ENCODE measurements at places on chromosomes 6 and 20.

DNA sequence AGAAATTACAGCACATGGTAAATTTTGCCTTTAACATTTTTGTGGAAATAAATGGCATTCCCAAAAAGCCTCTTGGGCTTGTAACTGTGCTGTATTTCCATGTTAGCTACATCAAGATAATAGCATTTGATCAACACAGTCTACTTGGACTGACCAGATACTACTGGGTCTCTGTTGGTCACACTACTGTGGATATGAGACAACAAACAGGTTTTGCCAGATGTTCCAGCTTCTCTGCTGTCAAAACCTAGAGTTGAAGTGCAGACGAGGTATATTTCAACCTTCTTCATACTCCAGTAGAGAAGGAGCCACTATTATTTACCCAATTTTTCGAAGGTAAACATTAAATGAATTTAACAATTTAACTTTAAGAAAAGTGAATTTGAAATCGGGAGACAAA is 284.7 kb upstream of the CITED2 start:
- no peak for DNase-seq

DNA sequence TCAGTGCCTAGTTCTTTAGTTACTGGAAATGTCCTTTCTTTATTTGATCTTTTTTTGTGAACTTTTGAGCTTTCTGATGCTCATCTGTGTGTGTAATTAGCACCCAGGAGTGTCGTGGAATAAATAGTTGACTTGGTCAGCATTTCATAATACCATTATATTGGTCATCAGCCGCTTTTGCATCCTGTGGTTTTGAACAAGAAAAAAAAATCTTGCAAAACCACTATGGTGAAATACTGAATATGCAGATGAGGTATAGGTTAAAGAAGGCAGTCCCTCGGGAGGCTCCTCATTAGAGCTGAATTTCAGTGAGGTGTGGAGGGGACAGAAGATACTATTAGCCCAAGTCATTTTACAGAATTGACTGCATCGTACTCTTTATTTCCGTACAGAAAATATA is 90.1 kb downstream of the FOXO3 start:
- no peak for DNase-seq

DNA sequence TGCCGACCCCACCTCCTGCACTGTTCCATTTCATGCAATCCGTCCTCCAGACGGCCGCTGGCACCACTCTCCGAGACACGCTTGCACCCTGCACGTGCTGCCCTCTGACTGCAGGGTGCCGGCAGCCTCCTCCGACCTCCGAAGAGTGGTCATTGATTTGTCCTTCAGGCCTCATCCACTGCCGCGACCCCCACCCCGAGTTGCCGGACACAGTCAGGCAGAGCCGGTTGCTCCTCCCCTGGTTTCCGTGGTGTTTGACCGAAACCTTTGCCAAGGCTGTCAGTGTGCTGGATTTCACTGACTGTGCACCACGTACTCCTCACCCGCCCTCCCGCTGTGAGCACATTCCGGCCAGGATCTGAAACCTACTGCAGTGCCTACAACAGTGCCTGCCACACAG is 156.4 kb upstream of the PDE10A start:
- DNase-seq = no peak

DNA sequence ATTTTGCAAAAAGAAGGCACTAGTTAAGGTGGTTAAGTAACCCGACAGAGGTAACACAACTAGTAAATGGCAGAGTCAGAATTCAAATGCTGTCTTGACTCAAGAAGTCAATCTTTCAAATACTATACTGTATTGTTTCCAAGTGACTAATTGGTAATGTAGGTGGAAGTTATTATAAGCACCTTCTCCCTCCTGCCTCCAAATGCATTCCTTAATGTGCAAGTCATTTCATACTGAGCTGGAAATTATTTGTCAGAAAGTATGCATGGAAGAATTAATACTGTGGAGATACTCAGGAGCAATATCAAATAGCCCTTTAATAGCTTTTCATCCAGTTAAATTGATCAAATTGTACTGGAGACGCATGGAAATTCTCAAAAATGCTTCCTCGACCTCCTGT is 579.1 kb downstream of the DOK5 start:
- DNase-seq = no peak

- DNase-seq = no peak
These were observed 86.8 kb upstream of the SHLD1 start for GRCh38 chr20:5663396-5663795.

- no peak for DNase-seq
These were observed 36.4 kb upstream of the UTRN start for GRCh38 chr6:144248476-144249301.

- no peak for DNase-seq
These were observed 430.2 kb downstream of the UTRN start for GRCh38 chr6:144715344-144715743.

DNA sequence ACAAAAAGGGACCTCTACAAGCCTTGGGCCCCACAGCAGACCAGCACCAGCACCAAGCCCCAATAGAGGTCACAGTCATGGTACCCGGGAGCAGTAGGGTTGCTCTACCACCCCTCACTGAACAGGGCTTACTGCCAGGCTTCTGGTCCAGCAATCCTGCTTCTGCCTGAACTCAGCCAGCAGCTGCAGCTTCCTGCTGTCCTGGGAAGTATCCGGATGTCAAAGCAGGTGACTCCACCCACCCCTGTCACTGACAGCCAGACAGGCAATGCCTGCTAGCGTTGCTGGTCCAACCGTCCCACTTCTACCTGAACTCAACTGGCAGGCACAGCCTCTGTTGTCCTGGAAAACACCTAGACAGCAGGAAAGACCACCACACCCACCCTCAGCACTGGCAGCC is 47.0 kb upstream of the PCSK2 start:
- DNase-seq = no peak

DNA sequence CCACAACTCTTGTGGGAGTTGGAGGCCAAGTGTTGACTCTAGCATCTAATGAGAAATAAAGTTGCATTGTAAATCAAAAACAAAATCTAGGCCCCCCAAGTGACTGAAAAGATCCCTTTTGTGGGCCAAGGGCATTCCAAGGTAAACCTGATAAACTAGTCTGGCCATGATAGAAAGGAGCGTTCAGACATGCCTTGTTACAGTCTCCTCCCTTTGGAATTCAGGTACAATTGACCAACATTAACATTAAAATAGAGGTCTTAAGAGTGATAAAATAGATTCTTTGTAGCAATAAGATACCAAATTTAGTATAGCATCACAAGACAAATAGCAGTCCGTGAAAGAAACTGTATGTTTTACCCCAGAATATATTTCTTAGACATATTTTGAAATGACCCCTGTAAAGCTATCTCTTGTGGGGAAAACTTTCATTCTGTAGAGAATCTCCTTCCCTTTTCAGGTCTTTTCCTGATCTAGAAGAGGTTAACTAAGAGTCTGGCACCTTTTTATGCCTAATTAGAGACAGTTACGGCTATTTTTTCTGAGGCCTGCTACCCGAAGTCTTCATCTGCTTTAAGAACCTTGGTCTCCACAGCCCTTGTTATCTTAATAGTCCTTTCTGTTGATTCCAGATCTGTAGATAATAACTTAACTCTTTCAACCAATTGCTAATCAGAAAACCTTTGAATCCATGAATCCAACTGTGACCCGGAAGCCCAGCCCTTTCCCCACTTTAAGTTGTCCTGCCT is 495.4 kb upstream of the MMS22L start:
- no peak for DNase-seq

GRCh38 chr6:35707714-35708407 is 19.1 kb upstream of the FKBP5 start:
- DNase-seq = no peak

DNA sequence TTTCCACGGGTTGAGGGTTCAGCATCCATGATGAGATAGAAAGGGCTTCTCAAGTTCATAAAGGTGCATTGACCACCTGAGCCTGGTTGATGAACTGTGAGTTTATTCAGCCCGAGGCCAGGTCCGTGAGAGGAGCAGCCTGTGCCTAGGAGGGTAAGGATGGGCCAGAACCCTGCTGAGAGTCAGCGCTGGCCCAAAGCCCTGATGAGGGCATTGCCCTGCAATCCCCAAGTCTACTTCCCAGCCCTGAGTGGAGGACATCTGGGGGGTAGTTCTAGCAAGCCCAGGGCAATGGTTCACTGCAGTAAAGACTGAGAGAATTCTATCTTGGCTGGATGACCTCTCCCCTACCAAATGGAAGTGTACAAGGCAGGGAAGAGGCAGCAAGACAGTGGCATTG is 123.3 kb upstream of the NXT1 start:
- no peak for DNase-seq

DNA sequence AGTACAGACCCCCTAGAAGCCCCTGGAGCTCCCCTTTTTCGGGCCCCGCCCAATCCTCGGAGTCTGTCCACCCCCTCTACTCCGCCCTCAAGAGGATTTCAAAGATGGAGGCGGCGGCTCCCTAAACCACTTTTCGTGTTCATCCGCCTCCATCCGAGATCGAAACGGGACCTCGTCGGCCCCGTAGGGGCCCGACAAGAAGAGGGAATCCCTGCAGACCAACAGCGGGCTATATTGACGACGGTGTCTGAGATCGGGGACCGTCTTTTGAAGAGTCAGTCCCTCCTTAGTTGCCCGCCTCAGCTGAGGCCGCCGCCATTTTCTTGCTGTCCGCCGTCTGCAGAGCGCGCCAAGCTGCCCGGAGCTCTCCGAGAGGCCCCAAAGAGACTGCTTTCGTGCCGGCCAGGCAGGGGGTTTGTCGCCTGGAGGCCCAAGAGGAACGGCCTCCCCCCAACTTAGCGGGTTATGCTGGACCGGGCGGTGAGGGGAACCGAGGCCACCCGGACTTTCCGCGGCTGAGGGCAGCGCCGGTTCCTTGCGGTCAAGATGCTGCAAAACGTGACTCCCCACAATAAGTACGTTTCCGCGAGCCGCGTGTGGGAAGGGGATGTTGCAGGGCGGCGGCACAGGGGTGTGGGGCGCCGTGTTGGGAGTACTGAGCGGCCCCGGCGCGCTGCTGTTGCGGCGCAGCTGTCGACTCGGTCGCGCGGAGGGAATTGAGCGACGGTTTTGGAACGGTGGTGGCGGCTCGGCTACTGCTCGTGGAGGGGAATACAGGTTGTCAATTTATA is 4.2 kb downstream of the BRD2 start:
- no peak for DNase-seq

- no peak for DNase-seq
These were observed 97.9 kb downstream of the ADGRG6 start for GRCh38 chr6:142399739-142400138.

GRCh38 chr6:6982663-6983062 is 125.1 kb upstream of the RREB1 start:
- no peak for DNase-seq

- no peak for DNase-seq
These were observed 74.9 kb downstream of the ANKEF1 start for GRCh38 chr20:10109641-10110040.

GRCh38 chr6:53154794-53155193 is 6.2 kb upstream of the GCM1 start:
- no peak for DNase-seq
